ENCODE measurements at places on chromosomes 12 and 14. TPM values are rescaled to one million over a fixed set of nuclear protein-coding genes. Genes with fewer than 3 reads are reported as not detected.

MGAT4C gene
- total RNA-seq = 0.15 TPM

RASSF9 gene
- total RNA-seq = 6.1 TPM

DNA sequence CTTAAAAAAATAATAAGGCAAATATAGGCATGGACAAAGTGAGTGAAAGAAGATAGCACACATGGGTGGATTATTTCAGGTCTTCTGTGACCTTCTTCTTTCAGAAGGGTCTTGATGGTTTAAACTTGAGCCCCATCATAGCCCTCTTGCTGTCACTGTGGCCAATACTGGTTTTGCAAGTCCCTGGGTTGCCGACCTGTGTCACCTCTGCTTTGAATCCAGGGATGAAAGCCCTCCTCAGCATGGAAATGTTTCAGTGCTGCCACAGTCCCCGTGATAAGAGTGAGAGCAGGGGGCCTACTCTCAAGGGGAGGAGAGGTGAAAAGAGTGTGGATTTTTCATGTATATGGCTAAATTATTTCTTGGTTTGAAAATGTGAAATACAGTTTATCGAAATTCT is 30.2 kb upstream of the ATF1 start:
- ATAC-seq = no peak

DNA sequence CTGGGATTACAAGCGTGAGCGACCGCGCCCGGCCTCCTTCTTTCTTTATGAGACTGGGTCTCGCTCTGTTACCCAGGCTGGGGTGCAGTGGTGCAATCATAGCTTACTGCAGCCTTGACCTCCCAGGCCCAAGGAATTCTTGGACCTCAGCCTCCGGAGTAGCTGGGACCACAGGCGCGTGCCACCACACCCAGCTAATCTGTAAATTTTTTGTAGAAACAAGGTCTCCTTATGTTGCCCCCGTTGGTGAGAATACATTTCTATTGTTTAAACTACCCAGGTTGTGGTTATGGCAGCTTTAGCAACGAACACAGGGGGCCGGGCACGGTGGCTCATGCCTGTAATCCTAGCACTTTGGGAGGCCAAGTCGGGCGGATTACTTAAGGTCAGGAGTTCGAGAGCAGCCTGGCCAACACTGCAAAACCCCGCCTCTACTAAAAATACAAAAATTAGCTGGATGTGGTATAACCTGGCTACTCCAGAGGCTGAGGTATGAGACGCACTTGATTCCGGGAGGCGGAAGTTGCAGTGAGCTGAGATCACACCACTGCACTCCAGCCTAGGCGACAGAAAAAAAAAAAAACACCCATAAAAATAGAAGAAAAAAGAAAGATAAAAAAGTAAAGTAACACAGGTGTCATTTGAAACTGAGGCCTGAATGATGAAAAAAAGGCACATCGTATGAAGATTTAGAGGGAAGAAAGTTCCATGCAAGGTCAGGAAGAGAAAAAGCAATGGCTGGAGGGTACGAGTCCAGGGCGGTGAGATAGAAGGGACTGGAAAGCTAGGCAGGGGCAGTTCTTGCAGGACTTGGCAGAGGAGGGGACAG is 977 bp upstream of the TMEM120B start:
- no peak for ATAC-seq

DNA sequence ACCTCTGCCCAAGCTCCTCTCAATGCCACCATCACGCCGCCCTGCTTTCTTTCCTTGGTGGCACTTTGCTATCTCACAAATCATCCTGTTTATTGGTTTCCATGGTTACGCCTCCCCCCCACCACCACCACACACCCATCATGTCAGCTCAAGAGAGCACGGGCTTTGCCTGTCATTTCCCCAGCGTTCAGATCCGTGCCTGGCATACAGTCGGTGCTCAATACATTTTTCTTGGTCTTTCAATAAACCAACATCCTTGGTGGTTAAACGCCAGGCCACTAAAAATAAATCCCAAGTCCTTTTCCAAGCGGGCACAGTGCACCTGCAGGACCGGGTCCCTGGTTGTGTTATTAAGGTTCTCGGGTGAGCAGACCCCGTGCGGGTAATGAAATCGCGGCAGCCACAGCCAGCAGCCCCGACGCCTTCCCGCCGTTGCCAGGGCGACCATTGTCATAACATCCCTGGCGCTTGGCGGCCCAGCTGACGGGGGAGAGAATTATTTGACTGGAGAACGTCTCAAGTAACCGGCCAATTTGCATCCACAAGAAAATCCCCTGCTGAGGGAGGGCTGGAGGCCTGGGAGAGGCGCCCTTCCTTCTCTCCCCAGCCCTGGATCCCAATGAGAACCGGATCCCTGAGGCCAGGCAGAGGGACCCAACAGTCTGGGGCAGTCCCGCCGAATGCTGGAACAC is 92.9 kb downstream of the KSR2 start:
- no peak for ATAC-seq

- ATAC-seq = no peak
Observed at GRCh38 chr12:6279256-6279628, 31.2 kb upstream of the PLEKHG6 start.

- ATAC-seq = no peak
Observed at GRCh38 chr12:94433744-94434143, 25.9 kb downstream of the CEP83 start.

DNA sequence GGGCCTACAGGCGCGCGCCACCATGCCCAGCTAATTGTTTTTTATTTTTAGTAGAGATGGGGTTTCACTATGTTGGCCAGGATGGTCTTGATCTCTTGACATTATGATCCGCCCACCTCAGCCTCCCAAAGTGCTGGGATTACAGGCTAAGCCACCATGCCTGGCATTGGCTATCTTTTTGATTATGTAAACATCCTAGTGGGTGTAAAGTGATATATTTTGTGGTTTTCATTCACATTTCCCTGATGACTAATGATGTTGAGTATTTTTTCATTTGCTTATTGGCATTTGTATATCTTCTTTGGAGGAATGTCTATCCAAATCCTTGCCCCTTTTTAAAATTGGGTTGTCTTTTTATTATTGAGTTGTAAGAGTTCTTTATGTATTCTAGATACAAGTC is 16.3 kb downstream of the CREBL2 start:
- no peak for ATAC-seq

- no peak for ATAC-seq
Observed at GRCh38 chr12:74408601-74409166, 129.0 kb upstream of the ATXN7L3B start.

DNA sequence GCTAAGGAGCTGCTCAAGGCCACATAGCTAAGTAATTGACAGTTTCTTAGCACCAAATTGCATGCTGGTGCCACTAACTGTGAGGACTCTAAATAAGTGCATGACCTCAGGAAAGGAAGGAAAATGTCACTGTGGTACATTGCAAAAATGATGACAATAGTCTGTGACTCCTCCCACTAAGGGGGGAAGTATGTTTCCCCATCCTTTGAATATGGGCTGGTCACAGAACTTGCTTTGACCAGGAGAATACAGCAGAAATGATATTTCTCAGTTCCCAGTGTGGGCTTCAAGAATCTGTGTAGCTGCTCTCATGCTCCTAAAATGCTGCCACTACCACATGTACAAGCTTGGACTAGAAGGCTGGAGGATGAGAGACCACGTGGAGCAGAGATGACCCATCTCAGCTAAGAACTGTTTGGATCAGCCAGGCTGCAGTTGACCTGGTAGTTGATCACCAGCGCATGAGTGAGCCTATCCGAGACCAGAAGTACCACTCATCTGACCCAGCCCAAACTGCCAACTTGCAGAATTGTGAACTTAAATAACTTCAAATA is 42.2 kb upstream of the NOS1 start:
- no peak for ATAC-seq

- no peak for ATAC-seq
Observed at GRCh38 chr12:63079791-63080502, 71.1 kb downstream of the AVPR1A start.

GRCh38 chr12:27844366-27845090 is 64.5 kb upstream of the MANSC4 start:
- no peak for ATAC-seq

Data from gastroesophageal sphincter (tissue), 4 donors.